ENCODE measurements at places on chromosomes 11 and 22.
A peak's percentile ranks its signal among the peaks of the same experiment; 100 is the strongest.

DNA sequence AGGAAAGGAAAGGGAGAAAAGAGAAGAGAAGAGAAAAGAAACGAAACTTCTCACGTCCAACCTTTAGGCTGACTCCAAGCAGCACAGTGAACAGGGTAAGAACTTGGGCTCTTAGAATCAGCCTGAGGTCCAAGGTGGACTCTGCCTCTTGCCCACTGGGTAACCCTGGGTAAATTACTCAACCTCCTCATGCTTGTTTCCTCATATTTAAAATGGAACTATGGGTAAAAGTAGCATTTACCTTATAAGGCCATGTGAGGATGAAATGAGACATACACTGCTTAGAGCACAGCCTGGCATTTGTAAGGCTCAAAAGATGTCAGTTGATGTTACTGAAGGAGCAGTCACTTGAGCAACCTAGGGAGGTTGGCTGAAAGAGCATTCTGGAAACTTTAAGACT lies 107.9 kb downstream of the C11orf58 start:
- no peak for DNase-seq

DNA sequence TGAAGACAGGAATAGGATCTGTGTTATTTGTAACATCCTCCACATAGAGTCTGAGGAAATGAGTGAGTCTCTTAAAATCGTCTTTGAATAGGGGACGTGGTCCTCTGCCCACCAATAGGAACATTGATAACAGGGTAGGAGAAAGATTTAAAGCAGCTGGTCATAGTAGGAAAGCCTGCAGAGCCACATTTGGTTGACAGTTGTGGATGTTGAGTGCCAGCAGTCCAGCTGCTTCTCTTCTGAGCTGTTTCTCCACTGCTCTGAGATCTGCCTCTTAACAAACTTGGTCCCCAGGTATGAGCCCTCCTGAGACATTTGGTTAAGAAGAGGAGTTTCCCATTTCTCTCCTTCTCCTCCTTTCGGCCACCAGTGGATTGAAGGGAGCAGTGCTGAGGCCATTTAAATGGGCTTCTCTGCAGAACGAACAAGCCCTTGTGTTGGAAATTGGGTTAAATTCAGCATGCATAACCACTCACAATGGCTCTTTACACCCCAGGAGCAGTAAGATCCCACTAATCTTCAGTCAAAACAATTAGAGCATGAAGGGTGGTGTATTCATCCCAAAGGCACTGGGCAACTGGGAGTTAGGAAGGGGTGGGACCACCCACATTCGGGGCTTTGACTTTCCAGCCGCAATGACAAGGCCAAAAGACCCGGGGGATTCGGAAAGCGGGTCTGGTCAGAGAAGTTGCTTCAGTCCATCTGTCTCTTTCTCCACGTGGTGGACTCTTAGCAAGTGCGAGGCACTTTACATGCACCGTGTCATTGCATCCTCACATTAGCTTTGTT lies 32.3 kb downstream of the MIAT start:
- DNase-seq, result no peak

- DNase-seq, result no peak
Observed at GRCh38 chr11:64034411-64034811, 1.3 kb upstream of the FLRT1 start.

DNA sequence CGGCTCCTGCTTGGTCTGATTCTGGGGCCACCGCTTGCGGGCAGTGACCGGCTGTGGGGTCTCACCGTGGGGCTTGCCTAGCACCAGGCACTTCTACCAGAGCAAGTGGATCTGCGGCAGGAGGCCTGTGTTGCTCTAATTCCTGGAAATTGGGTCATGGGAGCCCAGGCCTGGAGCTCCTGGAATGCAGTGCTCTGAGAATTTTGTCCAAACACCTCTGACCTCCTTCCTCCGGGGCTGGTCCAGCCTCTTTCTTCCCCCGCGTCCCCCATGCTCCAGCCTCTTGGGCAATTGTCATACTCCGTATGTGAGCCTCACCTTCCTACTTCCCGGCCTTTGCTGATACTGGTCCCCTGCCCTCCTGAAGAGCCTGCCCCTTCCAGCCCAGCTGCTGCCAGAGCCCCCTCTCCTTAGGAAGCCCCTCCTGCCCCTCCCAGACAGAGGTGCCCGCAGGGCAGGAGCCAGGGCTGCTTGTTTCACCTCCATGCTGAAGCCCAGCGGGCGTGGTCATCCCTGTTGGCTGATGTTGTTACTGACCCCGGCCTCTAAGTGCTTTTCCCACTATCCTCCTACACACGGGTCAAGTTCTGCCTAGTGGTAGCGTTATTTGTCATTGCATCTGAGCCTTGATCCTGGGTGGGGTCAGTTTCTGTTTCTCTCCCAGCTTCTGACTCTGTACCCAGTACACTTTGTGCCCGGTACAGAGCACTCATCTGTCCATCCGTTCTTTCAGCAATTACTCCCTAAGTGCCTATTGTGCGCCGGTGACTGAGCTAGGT lies 9.6 kb downstream of the MGAT3 start:
- DNase-seq, result no peak

- no peak for DNase-seq
Observed at GRCh38 chr11:66015936-66016792, 4.4 kb downstream of the CST6 start.

DNA sequence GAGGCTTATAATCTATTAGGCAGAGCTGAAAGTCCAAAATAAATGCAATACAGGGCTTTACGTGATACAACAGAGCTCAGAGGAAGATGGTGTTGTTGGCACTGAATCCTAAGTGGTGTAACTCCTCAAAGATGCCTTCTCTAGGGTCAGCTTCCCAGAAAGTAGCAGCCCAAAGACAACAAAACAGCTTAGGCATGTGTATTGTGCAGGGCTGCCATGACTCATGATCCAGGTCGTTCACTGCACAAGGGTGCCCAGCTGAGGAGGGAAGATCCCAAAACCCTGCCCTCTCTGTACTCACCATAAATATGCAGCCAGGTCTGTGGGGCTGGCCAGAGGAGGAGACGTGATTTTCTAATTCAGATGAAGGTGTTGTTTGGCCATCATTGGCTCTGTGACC lies 59.4 kb upstream of the NNMT start:
- DNase-seq, result no peak

DNA sequence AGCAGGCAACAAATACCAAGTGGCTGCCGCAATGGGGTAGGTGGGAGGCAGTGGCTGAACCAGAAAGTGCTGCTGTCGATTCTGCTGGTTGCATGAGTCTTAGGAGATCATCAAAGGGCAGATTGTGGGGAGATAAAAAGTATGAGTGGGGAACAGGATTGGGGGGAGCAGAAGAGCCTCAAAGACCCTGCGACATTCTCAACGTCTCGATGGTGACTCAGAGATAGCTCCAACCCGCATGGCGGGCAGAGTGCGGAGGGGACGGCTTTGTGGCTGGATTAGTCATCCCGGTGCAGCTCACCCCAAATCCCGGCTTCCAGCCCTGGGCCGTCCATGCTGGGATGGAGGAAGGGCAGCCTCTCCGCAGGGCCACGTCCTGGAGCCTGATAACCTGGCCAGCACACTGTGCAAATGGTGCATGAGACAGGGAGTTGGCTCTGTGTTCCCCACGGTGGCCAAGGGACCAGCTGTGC lies 11.6 kb upstream of the RTN4R start:
- DNase-seq, result peak; percentile 27

- no peak for DNase-seq
Observed at GRCh38 chr11:36268337-36268985, 20.8 kb downstream of the COMMD9 start.

DNA sequence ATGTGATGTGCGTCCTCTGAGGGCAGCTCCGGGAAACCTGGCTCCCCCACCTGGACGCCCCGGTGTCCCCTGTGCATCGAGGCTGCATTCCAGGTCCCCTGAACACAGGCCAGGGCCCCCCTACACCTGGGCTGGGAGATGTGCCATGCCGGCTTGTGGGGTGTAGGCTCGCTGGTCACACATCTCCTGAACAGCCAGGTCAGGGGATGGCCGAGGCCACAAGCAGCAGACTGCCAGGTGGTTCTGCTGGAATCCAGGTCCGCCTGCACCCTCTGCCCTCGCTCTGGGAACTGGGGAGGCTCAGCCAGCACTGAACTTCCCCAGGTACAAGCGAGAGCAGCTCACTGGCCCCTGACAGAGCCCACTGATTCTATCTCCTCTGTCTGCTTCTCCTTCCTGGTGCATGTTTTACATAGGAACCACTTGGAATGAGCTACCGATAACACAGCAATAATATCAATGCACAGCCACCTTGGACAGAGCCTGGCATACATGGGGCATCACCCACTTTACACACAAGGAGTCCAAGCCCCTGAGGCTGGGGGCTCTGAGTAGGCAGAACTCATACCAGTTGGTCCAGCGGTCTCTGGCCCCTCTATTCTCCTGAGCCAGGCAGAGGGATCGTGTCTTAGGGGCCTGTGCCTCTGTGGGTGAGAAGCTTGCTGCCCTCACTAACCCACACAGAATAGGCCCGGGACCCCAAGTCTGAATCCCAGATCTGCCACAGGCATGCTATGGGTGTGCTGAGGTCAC lies 46.8 kb downstream of the TBX1 start:
- DNase-seq, result no peak

DNA sequence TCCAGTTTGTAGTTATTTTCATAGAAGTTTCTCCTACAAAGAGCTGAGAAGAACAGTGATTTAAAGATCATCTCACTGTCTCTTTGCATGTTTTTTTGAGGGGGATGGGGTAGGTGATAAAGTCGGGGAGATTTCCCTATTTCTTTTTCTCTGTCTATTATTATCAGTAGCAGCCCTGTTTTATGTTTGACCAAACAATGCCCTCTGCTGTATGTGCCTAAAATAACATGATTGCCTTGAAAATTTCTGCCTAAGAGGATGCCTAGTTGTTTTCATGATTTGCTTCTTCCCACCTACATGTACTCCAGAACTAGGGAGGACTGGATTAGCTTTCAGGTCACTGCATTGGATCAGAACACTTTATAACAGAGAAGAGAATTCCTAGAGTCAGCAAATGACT lies 1330.2 kb downstream of the LRRC4C start:
- DNase-seq, result no peak

GRCh38 chr11:33185756-33186155 lies 24.5 kb upstream of the CSTF3 start:
- no peak for DNase-seq

DNA sequence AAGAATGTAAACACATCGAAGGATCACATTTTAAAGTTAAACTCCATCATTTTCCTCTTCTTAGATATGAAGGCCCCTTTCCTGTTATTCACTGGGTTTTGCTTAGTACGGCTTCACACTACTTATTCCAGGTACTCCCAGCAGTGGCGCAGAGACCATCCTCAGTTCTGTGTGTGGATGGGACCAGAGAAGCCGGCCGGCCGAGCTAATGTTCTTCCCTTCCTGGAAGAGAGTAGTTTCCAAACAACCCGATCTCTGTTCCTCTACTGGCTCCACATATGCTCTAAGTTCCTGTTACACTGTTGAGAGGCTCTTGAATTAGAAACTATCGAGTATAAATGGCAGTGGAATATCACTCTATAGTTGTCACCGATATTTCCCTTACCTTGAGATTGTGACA lies 684 bp upstream of the NFRKB start:
- DNase-seq, result no peak

GRCh38 chr11:116720895-116721294 lies 51.9 kb downstream of the BUD13 start:
- DNase-seq, result no peak

DNA sequence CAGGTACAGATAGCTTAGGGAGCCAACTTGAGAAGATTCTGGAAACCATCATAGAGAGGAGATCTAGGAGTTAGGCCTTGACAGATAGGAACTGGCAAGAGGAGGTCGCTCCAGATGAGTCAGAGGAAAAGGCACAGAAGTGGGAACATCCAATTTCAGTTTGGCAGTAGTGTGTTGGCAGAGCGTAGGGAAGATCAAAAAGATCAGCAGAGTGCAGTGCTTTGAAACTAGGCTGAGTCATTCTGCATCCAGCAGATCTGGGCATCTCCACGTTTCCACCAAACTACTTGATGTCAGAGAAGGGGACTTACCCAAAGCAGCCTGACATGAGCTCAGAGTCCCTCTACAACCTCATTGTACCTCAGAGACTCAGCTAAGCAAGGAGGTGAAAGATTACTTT lies 58.5 kb downstream of the GAB4 start:
- DNase-seq, result no peak

DNA sequence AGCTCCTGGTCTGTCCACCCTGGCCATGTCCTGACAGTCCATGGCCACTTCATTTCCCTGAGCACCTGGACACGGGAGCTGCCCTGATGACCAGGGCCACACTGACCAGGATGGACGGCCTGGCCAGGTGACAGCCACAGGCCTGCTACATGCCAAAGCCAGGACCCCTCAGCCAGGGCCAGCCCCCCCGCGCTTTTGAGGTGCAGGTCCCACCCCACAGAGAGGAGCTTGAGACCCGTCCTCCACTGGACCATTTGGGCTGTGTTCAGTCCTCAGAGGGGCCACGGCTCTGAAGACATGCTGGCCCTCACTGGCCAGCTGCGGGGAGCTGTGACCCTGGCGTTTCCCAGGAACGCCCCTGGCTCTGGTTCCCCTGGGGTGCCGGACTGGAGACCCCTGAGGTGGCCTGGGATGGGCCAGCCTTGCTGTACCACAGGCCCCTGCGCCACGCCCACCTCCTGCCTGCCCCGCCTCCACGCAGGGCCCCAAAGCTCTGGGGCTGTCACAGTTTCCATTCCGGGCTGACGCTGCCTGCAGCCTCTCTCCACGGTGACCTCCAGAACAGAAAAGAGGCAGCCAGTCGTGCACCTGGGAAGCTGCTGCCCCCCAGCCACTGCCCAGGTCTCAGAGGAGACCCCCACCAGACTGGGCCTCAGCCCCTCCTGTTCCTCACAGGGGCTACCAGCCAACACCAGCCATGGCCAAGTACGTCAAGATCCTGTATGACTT lies 18.2 kb downstream of the EPS8L2 start:
- no peak for DNase-seq

- peak; percentile 66 for DNase-seq
Observed at GRCh38 chr11:128908391-128909246, 17.5 kb downstream of the KCNJ5 start.

DNA sequence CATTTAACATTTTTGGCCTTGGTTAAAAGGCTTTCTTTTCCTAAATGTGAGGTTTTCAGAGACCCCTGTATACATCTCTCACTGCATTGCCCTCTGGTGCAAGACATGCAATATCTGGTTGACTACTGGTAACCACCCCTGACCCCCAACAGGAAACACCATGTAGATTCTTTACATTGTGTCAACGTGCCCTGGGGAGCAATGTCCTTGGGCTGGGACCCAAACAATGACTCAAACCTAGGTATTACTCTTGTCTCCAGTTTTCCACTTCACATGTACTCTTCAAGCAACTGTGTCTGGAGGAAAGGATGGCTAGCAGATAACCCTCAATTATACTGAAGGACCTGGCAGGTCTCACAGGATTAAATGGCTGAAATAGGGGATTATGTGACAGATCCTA lies 1.1 kb upstream of the GPR83 start:
- peak; percentile 33 for DNase-seq
